ENCODE measurements at places on chromosomes 1 and 21.
A peak's percentile ranks its signal among the peaks of the same experiment; 100 is the strongest.

- DNase-seq, result no peak
These were observed 7.4 kb downstream of the HMCN1 start for GRCh38 chr1:185741551-185741950.

DNA sequence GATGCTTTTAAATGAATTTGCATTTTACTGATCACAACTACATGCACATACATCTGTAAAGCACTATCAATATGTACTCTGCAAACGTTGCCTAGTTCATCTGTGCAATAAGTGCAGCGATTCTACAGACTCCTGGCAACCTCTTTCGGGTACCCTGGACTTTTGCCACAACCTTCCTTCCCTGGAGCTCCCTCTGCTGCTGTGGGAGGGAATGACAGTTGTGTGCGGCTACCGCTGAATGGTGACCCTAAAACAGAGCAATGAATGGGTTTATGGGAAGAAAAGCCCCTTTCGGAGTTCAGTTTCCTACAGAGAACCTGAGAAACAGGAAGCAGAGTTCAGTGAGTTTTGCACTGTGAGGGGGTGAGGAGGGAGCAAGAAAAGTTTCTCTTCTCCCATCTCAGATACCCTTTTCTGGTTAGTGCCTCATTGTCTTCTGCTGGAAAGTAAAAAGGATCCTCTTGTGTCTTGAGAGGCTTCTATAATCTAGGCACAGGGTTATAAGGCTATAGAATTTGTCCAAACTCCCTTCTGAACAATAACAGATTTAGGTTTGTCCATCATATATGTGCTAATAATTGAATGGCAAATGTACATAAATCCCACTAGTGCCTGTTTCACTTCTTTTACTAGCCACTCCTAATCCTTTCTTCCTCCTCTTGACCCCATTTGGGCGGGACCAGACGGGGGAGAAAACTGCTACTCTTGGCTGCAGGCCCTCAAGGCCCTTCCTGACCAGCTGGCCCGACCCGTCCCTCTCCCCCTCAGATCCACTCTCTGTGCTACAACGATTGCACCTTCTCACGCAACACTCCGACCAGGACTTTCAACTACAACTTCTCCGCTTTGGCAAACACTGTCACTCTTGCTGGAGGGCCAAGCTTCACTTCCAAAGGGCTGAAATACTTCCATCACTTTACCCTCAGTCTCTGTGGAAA, 19.8 kb upstream of the SARS1 start:
- DNase-seq, result peak; percentile 80

DNA sequence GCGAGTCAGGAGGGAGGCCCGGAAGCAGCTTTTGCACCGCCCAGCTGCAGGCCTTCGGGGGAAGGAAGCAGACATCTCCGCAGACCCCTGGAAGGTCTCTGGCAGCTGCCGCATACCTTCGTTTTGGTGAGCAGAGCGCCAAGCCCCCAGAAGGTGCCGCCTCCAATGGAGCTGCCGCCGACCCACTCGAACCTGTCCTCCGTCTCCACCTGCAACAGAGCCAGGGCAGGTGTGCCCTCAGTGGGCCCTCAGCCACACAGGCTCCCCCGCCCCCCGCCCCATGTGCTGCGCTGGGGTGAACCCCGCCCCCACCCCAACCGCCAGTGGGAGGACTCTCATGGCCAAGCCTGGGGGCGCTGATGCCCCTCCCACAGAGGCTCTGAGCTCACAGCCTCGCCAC, 6.2 kb downstream of the PANK4 start:
- DNase-seq, result no peak

GRCh38 chr1:111085676-111086075, 54.2 kb downstream of the DRAM2 start:
- DNase-seq, result peak; percentile 13

DNA sequence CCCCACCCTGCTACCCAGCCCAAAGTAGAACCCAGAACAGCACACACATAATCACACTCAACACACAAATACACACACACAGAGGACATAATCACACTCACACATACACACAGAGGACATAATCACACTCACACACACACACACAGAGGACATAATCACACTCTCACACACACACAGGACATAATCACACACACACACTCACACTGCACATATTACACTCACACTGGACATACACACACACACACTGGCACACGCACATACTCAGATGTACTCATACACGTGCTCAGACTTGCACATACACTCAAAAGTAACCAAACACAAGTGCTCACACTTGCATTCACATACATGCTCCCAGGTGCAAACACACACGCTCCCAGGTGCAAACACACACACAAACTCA, 54.3 kb upstream of the CAMK1G start:
- DNase-seq, result no peak

GRCh38 chr1:3069491-3070308, 697 bp downstream of the PRDM16 start:
- DNase-seq, result peak; percentile 76

GRCh38 chr21:24123785-24124184, 1483.5 kb downstream of the MRPL39 start:
- DNase-seq, result no peak

GRCh38 chr1:117009132-117009531, 7.6 kb downstream of the CD101 start:
- DNase-seq, result peak; percentile 71

DNA sequence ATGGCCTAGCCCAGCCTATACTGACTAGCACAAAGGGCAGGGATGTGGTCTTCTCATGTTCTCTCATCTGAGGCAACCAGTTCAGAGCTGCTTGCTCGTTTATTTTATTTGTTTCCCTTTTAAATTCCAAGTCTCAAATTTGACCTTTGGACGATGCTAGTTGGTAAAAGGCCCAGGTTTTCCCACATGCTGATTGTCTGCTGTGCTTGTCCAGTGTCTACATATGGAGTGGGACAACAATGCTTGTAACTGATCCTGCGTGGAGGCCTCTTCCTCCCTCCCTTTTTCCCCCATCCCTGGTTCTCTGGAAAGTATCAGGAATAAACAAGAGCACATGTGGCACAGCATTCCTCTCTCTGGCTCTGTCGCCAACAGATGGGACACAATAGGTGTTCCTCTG, 34.0 kb upstream of the BEND5 start:
- no peak for DNase-seq

DNA sequence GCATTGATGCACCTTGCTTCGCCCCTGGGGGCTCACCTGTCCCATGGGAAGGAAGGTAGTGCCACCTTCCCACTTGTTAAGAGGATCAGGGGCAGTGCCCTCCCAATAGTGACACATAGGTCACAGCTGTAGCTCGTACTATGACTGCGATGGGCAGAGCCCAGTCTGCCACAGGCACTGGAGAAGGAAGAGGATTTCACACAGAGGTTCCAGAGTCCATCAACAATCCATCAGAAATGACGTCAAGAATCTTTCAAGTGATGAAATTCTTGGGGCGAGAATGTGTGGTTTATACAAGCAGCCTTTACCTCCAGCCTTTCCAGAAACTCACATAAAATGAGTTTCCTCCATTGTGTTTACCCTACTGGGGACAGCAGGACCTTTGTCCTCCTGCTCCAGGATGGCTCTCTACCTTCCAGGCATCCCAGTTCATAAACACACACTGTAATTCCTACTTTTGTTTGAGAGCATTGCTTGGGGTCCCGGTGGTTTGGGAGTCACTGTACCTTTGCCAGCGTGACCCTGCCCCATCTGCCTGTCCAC, 260.6 kb upstream of the VAMP3 start:
- no peak for DNase-seq

DNA sequence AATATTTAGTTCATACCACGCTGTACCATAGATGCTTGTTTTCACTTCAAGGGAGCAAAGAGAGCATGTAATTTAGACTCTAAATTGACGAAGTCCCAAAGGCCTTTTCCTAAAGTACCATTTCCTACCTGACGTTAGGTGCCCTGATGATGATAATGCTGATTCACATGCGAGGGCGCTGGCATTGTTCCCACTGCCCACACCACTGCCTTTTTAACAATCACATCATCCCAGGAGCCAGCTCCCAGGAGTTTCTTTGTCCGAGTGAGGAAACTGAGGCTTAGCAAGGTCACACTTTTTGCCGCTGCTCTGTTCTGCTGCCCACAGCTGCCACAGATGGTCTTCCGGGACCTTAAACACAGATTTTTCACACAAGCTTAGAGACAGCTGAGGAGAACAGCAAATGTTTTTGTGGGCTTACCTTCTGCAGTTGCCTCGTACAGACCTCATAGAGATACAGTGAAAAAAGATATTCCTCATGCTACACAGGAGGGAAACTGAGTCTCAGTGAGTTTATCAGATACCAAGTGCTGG, 69.4 kb downstream of the EVA1C start:
- DNase-seq, result no peak

DNA sequence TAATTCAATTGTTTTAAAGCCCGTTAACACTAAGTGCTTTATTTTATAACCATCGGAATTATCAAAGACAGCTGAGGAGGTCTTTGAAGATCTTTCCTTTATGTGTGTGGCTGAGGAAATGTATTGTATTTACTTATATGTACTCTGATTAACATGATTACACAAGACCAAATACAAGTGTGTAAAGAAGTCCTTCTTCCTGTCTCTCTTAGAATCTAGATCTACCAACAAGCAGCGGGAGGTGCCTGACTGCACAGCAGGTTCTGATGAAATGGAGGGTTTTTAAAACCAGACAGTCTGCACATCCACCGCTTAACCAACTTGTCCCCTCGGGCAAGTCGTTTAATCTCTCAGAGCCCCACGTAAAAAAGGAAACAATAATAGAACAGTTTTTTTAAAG, 240.5 kb upstream of the MAP1LC3C start:
- no peak for DNase-seq

GRCh38 chr1:19139711-19140110, 70.4 kb downstream of the UBR4 start:
- DNase-seq, result no peak

DNA sequence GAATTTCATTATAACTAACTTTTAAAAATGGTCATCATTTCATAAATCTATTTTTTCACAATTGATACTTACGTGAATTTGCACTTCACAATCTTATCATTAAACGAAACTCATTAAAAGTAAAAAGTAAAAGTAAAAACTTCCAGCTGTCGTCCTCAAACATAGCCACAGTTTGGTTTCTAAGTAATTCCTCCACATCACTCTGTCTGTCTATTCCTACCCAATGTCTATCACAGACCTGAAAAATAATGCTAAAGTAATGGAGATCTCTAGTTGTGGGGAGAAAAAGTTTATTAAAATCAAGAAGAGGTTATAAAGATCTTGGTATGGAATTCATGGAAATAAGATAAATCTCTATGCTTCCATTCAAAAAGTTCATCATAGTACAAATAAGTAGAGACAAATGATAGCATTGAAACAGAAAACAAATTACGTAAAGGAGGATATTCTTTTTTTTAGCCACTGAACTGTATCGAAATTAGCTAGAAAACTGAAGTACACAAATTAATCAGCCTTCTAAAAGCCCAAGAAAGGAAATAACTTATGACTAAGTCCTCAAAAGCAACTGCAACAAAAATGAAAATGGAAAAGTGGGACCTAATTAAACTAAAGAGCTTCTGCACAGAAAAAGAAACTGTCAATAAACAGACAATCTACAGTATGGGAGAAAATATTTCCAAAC, 148.6 kb downstream of the TIAM1 start:
- DNase-seq, result no peak

GRCh38 chr1:228876187-228876586, 140.9 kb downstream of the RHOU start:
- DNase-seq, result no peak

Measured in hematopoietic multipotent progenitor cell treated with erythropoietin and hydrocortisone succinate and interleukin-3 and kit ligand, for 4 days (in vitro differentiated cells).